Stimulated activated memory B cell treated with anti-CD40 and anti-IgM and Interleukin-4, amounts not matched to agents 10 μg/mL and 1 μg/mL and 100 μg/mL, for 72 hours (primary cell): ENCODE measurements at places on chromosomes 4 and X.
A peak's percentile ranks its signal among the peaks of the same experiment; 100 is the strongest.

DNA sequence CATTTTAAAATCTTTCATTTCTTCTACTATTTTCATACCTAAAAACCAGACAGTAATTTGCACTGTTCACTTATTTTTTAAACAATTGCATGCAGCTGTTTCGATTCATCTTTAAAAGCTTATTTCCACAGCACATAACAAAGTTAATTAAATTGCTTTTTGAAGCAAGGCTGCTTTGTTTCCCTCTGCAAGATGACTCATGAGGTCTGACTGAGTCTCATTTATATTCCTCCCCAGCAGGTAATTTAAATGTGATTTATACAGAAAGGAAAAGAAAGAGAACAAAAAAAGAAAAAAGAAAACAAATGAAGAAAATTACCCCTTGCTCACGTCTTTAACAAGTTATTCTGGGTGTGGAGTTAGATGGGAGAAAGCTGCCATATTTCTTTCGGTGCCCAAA lies 22.8 kb downstream of the VMA21 start:
- no peak for ATAC-seq

- ATAC-seq, result no peak
Measured at GRCh38 chr4:10226756-10227155, 110.2 kb upstream of the WDR1 start.

GRCh38 chr4:99102634-99103033 lies 14.0 kb upstream of the ADH5 start:
- ATAC-seq, result no peak

GRCh38 chrX:40009462-40009851 lies 88.3 kb downstream of the BCOR start:
- no peak for ATAC-seq

- ATAC-seq, result no peak
Measured at GRCh38 chrX:148700021-148700420, 199.6 kb downstream of the AFF2 start.

DNA sequence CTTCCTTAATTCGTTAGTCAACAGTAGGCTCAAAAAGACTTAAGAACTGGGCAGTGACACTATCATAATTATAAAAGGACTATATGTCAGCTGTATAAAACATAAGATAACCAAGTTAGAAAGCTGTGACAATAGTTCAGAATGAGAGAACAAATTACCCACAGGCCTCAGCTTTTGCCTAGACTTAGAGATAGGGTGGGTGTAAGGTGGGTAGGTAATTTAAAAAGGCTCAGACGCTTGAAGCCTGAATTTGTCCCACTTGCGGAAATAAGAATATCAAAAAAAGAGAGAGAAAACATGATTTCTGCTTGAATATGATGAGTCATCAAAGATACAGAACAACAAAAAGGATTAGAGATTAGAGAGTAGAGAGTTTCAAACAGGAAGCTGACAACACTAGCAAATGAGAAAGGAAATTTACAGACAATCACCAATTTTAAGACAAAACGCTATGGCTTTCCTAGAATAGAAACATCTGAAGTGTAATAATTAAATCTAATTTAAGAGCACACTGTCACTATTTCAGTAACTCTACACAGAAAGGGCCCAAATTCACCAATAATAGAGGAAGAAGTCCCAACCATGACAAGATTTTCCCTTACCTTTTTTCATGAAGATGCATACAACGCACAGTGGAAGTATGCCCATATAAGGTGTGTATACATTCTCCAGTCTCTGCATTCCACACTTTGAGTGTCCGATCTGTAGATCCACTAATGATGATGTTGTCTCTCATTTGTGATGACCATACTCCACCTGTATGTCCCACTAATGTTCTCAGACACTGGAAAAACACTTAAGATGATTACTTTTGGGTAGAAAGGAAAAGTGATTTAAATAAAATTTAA lies 208.1 kb downstream of the FBXW7 start:
- no peak for ATAC-seq

GRCh38 chrX:22803353-22803752 lies 196.4 kb upstream of the DDX53 start:
- ATAC-seq, result no peak

- no peak for ATAC-seq
Measured at GRCh38 chr4:57943682-57944081, 833.5 kb upstream of the IGFBP7 start.

DNA sequence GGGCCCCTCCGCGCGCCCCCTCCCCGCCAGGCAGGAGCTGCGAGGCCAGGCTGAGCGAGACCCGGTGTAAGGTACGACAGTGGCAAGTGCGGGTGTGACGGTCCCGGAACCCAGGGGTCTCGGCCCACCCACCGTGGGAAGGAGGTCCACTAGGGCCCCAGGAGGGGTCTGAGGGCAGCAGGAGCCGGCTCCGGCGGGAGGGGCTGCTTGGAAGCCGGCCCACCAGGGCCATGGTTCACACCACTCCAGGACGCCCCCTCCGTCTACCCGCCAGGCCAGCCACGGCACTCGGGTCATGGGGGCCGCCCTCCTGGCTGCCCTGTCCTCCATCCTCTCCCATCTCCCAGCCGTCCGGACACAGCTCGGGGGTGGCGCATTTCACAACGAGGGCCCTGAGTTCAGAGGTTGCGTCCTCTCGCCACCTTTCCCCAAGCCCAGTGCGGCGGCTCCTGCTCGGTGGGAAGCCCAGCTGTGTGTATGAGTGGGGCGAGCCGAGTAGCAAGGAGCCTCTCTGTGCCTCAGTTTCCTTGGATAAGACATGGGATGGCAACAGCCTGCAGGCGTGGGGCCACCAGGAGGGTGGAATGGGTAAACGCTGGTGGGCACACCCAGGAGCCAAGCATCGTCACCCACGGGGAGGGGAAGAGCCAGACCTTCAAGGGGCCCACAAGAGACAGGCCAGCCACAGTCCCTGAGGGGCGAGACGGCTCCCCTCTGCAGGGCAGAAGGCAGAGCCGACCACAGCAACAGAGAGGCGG lies 81.3 kb downstream of the FAM53A start:
- ATAC-seq, result no peak

DNA sequence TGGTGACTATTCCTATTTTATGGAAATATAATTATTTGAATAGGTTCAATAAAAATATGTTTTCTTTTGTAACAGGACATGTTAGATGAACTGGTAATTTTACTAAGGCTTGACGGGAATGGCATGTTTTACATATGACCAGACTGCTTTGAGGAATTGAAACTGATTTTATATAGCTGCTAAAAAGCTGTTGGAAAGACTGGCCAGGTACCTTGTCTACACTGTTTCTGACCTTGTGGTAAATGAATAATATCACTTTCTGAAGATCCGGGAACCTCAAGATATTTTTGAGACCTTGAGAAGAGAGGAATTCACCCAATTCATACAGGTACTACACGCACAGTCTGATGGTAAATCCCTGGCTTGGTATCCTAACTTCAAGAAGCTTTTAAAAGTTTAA lies 42.1 kb upstream of the USP46 start:
- ATAC-seq, result peak; percentile 83

GRCh38 chr4:151644622-151645021 lies 116.2 kb downstream of the GATB start:
- no peak for ATAC-seq

DNA sequence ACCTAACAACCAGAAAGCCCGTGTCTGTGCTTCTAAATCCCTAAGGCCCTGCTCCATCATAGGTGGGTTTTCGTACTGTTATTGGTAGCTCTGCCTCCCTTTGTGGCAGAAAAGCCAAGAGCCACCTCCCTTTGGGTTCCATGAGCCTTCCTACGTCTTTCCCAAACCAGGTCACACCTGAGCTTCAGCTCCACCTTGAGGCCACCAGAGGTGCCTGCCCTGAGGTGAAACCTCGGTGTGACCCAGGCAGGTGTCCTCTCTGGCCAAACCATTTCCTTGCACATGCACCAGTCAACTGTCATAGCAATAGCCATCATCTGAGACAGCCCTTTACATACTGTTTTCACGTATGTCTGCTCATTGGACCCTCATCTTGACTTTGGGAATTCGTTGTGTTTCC lies 188.0 kb upstream of the RBPJ start:
- ATAC-seq, result no peak

DNA sequence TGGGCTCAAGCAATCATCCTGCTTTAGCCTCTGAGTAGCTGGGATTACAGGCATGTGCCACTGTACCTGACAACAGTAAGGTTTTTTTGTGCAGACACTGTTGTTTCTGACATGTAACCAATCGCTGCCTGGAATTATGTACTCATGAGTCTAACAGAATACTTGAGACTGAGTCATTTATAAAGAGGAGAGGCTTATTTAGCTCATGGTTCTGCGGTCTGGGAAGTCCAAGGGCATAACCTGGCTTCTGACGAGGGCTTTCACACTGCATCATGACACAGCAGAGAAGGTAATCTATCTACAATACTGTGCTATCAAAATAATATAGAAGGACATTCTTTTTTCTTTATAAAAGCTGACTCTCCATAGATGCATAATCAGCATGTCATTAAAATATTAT lies 115.5 kb upstream of the STOX2 start:
- ATAC-seq, result no peak

DNA sequence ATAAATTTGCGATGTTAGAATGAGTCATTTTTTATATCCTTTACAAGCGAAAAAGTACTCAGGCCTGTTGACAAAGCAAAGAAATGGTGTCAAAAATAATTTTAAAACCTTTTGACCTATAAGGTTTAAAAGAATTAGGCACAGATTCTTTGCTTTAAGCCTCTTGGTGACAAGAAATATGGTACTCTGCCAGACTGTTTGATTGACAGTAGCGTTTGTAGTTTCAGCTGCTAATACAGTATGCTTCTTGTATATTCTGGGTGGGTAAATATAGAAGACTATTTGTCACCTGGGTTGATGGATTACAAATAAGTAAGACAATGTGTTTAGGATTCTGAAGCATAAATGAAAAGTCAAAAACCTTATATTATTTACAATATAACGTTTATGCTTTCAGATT lies 193.1 kb upstream of the PITX2 start:
- ATAC-seq, result no peak

DNA sequence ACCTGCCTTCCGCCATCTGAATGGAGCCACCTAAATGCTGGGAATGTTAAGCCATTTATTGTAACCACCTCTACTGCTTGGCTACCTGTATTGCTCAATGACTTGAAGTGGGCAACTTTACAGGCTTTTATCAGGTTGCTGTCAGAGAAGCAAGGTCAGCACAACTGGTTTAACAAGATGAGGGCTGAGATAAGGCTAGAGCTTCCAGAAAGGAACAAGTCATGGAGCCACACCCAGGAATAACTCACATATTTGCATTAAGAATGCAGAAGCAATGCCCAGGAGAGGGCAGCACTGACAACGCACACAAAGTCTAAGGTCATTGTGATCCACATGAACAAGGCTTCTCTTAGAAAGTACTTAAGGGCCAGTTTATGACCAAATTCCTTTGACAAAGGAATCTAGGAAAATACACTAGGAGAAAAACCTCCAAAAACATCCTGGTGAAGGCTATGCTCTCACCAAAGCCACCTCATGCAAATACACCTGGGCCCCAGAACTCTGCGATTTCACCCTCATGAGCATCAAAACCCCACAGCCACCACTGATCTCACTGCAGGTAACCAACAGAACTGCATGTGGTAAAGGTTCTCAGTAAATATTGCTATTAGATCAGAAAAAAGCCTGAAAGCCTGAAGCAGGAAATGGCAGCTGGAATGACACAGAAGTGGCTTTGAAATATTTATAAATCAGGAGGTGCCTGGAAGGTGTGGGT lies 15.0 kb upstream of the STS start:
- ATAC-seq, result no peak

DNA sequence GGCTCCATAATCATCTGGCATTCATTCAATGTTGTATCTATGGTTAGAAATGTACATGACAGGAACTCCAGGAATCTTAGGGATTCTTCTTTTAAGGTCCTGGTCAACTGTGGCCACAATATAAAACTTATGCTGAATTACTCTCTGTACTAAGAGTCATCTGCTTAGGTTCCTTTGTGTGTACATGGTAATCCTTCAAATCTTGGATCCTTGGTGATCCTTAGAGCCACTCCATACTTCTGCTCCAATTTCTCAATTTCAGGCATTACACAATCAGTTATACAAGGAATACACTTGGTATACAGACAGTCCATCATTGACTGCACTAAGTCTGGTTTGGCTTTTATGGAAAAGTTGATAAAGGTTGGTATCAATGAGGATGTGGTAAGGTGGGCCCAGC lies 5.8 kb downstream of the SRD5A3 start:
- no peak for ATAC-seq

DNA sequence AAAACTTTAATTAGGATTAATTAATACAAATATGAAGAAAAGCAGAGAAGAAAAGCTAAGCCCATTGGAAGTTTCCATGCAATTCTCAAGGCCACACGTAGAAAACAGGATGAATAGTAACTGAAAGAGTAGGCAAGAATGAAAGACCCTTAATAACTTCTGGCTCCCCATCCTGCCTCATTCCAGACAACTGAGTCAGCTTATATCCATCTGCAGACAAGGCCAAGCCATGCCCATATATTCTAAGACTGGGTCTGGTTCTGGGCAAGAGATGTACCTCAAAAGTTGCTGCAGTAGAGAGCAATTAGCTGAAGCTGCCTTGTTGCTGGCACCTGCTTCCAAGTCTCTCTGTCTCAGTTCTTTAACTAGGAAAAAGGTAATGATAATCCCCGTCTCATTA lies 244.1 kb downstream of the GPC3 start:
- ATAC-seq, result no peak

- no peak for ATAC-seq
Measured at GRCh38 chr4:89906777-89907521, 12.3 kb downstream of the MMRN1 start.

GRCh38 chrX:104647084-104647483 lies 81.1 kb downstream of the IL1RAPL2 start:
- ATAC-seq, result no peak

DNA sequence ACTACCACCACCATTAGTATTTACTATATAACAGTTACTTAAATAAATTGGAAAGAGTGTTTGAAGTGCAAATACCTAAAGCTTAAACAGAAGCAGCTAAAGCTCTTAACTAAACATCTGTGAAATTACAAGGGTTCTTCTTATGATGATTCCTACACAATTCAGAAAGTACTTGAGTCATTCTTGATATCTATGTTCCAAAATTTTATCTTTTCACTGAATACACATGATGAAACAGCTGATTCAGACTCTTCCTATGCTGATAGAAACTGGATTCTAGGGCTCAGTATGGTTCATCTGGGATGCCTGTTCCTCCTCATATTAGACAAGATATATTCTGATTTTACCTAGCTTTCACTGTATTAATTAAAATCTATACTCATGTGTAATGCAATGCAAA lies 13.6 kb downstream of the EREG start:
- no peak for ATAC-seq

GRCh38 chrX:104854790-104855340 lies 288.9 kb downstream of the IL1RAPL2 start:
- ATAC-seq, result no peak

GRCh38 chrX:78092296-78092695 lies 11.8 kb upstream of the PGK1 start:
- ATAC-seq, result peak; percentile 57

- no peak for ATAC-seq
Measured at GRCh38 chr4:173174594-173175012, 6.0 kb downstream of the GALNT7 start.

GRCh38 chr4:37836838-37837440 lies 10.5 kb downstream of the PGM2 start:
- ATAC-seq, result no peak

DNA sequence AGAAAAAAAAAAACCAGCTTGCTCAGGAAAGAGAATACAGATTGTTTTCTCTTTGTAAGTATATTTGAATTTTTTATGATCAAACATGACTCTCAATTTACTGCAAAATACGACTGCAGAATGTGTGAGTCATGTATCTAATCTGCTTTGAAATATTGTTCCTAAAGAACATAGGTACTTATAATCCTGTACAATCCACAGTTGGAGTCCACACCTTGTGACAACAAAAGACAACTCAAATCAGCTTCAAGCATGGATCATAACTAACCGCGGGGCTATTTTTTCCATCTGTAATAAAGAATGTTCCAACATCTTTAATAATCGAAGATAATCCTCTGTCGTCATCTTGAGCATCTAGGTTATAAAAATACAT lies 77.8 kb upstream of the STIM2 start:
- ATAC-seq, result no peak
